Femur (tissue), 1 donor: ENCODE measurements at places on chromosomes 1 and 21.

DNA sequence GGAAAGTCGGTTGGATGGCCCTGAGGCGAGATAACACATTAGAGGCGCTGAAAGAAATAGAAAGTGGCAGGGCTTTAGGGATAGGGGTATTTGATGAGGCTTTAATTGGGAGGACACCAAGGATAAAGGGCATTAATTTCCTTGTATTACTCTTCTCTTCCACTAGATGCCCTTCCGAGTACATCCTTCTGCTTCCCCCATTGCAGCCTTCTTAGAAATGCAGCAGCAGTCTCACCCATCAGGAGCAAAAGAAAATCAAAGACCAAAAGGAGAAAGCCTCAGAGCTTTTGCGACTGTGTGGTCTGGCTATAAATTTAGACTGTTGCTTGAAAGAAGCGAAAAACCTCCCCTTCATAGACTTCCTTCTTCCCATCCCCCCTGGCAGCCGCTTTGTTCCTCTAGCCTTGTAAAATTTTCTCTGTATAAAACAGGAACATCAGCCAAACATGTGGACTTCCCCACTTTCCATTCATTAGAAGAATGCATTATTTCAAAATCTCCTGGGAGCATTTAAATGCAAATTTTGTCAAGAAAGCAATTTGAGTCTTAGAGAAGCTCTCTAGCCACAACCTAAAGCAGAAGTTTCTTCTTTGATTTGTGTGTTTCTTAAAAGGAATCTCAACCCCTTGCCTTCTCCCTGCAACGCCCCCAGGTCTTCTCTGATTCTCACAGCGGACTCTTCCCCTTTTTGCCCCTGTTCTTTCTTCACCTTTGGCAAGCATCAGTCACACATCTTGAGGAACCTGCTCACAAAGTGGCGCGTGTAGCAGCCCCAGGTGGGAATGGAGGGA lies 76.6 kb downstream of the NDUFS5 start:
- DNase-seq, result peak; percentile 63

DNA sequence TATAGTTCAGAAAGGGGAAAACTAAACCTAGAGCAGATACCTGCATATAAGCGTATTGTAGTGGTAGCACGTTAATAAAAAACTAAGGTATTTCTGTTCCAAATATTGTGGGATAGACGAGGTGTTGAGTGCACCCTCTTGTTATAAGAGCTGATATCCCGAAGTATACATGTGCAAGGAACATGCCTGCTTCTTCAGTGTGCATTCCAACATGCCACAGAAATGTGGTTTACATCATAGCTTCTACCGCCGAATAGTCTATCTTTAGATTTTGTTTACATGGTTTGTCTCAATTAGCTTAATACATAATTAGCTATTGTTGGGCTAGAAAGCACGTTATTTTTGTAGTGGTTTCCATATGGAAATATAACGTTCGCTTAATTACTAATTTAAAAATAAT lies 2.2 kb downstream of the CHRM3 start:
- DNase-seq, result no peak

DNA sequence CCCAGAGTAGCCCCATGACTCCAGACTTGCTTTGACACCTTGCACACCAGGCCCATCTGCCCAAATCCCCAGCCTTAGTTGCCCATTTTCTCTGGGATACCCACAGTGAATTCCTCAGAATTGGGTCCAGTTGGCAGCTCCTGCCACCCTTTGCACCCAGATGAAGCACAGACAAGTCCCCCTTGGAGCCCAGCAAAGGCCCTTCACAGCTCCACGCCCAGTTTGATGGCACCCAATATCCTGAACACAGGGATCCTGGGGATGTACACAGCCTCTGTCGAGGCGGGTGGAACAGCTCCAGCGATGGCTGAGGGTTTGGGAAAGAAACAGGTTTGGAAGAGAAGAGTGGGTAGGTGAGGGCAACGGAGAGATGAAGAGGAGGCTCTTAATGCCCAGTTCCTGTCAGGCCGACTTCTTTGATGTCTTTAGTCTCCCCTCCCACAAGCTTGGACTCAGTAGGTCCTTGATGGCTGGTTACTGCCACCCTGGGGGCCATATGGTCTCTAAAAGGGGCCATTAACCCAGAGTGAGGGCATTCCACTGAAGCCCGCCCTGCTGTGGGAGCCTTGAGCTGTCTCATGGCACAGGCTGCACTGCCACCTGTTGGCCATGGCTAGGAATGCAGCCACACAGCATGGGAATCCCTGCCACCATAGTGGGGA lies 21.7 kb downstream of the TMEM53 start:
- DNase-seq, result peak; percentile 83

DNA sequence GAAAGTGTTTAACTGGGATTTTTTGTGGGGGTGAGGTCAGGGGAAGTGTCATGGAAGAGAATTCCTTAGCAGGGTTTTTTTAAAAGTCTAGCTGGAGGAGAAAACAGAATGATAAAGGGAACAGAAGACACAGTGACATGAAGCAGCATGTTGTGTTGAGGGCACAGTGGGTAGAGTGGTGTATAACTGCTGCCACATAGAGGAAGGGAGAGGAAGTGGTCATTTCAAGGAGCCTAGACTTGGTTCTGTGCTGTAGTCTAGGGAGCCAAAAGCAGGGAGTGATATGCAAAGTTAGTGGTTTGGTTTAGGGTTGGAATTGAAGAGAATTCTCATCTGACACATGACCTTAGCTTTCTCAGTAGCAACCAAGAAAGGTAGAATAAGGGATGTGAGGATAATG lies 10.2 kb downstream of the EEIG2 start:
- no peak for DNase-seq

DNA sequence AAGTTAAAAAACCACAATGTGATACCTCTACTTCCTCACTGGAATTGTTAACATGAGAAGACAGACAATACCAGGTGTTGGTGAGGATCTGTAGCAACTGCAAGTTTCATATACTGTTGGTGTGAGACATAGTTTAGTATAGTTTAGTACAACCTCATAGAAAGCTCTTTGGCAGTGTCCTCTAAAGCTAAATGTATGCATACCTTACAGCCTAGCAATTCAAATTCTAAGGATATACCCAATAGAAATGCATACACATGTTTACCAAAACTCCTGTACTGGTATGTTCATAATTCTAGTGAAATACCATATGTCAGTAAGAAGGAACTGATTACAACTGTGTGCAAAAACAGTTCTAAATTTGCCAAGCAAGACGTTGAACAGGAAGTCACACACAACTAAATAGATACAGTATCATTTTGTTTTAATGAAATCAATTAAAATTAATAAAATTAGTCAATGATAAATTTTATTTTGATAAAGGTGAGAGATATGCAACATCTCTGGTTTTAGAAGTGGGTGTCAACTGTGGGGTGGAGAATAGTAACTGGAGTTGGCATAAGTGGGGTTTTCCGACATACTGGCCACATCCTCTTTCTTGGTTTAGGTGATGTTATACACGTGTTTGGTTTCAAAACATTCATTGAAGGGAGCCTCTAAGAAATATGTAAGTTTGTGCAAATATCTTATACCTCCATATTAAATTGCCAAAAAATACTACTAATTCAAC lies 450.7 kb downstream of the PTPRC start:
- DNase-seq, result no peak

GRCh38 chr1:99456536-99456935 lies 189.4 kb upstream of the PALMD start:
- DNase-seq, result no peak

DNA sequence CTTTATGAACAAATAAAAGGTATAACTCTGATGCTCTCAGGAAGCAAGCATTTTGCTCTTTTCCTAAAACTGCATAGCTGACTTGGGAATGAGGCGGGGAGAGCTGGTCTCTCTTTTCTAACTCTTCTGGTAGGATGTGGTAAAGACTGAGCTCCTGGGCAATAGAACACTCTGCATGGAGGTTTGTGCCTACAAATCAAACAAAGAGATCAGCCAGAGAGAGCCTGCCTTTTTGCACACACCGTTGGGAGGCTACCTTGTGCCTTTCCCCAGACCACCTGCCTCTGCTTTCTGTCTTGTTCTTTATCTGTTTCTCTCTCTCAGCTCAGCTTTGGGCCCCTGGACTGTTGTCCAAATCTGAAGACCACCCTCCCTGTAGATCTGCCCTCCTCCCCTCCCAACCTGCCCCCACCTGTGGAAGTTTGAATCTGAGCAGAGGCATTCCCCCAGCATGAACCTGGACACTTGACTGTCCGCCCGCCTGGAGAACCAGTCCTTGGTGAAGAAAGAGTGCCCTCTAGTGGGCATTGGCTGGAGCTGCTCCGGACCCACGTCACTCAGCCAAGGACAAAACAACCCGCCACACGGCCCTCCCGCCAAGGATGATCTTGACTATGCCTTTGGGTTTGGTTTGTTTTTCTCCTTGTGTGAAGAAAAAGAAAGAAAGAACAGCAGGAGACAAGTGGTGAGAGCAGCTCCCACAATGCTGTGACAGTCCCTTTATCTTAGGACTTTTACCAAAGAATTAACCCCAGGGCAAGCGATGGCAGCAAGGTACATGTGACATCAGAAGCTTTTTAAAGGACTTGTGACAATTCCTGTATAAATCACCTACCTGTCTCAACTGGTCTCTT lies 228.2 kb downstream of the PBX1 start:
- DNase-seq, result peak; percentile 88

DNA sequence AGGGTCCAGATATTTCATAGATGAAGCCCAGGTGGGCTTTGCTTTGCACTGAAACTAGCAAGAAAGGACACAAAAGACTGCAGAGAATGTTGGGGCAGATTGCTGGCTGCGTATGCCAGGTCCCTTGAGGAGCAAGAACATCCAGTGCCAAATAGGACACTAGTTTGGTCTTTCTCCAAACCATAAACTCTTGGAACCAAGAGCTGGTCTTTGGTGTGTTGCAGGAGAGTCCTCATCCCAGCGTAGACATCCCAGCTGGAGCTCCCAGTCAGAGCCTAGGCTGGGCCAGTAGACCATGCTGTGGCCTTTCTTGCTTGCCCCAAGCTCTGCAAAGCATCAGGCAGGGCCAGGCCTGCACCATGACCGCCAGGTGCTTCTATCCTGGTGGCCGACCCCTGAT lies 87.5 kb downstream of the ATP5PO start:
- no peak for DNase-seq

GRCh38 chr1:215777370-215777925 lies 210.3 kb downstream of the KCTD3 start:
- no peak for DNase-seq

- DNase-seq, result peak; percentile 99
Measured at GRCh38 chr1:2133039-2133878, 61.3 kb downstream of the FAAP20 start.

DNA sequence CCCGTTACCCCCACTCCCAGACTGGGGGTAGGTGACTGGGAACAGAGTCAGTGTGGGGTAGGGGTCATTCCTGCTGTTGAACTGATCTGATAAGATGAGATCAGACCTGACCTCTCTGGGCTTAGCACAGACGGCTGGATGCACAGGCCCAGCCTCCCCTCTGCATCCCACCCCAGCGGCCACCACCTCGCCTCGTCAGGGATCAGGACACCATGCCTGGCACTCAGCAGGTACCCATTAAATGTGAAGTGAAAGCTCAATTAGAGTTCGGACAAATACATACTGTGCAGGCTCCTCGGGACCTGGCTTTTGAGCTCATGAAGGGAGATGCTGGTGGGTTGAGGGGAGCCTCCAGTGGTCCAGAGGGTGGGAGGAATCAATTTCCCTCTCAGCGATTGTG lies 15.7 kb downstream of the SOX13 start:
- no peak for DNase-seq

GRCh38 chr1:203290261-203291089 lies 14.8 kb upstream of the BTG2 start:
- peak; percentile 96 for DNase-seq

DNA sequence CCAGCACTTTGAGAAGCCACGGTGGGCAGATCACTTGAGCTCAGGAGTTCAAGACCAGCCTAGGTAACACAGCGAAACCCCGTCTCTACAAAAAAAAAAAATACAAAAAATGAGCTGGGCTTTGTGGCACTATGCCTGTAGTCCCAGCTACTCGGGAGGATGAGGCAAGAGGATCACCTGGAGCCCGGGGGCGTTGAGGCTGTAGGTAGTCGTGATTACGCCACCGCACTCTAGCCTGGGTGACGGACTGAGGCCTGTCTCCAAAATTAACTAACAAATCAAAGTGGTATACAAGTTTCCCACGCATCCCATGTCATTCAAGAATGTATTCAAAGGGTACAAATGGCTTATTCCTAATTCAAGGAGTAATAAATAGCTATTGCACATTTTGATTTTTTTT lies 2.4 kb downstream of the AUNIP start:
- no peak for DNase-seq

GRCh38 chr1:33094971-33095604 lies 14.1 kb downstream of the AZIN2 start:
- peak; percentile 75 for DNase-seq

DNA sequence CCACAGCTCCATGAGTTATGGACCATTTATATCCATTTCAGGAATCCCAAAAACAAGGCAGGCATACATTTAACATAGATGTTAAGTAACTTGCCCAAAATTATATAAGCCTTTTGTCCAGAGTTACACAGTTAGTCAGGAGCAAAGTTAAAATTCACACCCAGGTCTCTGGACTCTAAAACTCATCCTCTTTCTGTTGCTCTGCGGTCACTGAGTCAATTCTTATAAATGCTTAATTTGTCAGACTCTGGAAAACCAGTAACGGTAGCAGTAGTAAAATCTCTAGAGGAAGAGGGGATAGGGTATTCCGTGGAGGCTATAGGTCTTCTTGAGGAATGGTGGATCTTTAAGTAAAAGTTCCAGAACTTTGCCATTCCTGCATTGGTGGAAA lies 223.6 kb upstream of the JUN start:
- DNase-seq, result no peak

DNA sequence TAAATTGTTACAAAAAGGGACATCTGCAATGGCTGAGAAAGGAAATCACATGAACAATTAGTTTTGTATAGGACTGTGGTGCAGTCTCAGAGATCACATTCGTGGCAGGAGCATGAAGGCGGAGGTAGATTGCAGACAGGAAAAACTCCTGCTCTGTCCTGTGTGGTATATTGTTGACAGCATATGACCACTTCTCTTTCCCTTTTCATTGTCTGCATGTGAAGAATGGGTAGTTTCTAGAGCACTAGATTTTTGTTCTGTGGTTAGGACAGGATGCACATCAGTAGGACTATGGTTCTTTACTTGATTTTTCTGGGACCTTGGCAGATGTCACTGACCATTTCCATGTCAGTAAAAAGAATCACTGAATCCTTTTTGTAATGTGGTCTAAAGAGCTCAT lies 625.9 kb upstream of the PKN2 start:
- DNase-seq, result no peak

GRCh38 chr1:96309783-96310182 lies 411.8 kb upstream of the PTBP2 start:
- DNase-seq, result no peak

DNA sequence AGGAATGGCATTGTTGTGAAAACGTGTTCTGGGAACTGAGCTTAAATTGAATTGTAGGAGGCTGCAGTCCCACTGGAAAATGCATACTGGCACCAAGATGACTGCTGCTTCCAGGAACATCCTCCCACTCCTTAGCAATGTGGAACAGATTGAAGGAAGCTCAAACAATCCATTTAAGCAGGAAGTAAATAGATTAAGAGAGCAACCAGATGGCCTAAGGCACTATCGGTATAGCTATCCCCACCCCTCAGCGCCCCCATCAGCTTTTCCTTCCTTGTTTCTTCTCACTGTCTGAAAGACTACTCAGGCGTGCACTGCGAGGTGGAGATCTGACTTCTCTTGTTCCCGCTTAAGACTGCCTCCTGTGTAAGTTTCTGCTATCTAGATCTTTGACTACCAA lies 4.0 kb upstream of the IFI16 start:
- peak; percentile 44 for DNase-seq
